CD4-positive, CD25-positive, alpha-beta regulatory T cell (primary cell): ENCODE measurements at places on chromosomes 6 and 20. TPM values are rescaled to one million over a fixed set of nuclear protein-coding genes. Genes with fewer than 3 reads are reported as not detected.

- H3K4me1 ChIP-seq, result no peaks in the 10 kb centered on the region
- DNase-seq, result no peak
- no peak overlapping the region for H3K27ac ChIP-seq
- no peaks in the 10 kb centered on the region for H3K27me3 ChIP-seq
Observed at GRCh38 chr6:142756215-142756630, 188.8 kb downstream of the HIVEP2 start.

DNA sequence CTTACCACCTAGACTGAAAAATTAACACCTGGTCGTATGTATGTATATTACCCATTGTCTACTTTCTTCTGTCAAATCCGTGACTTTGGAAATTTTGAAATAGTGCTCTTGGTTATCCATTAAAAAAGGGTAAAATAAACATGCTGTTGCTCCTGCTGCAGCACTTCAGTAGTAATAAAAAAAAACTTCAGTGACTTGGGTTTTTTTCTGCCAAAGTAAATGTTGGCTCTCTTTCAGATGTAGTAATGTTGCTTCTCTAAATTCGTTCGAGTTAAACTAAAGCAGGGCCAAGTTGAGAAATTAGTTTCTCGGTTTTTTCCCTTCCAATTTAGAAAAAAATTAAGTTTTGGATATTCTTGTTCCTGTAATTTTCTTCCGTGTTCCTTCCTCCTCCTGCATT, 34.2 kb downstream of the JARID2 start:
- DNase-seq, result no peak
- no peaks in the 10 kb centered on the region for H3K27me3 ChIP-seq
- no peaks in the 10 kb centered on the region for H3K36me3 ChIP-seq
- H3K4me3 ChIP-seq, result no peak overlapping the region
- peaks cover 9% of the 10 kb centered on the region for H3K4me1 ChIP-seq
- H3K27ac ChIP-seq, result no peak overlapping the region

DNA sequence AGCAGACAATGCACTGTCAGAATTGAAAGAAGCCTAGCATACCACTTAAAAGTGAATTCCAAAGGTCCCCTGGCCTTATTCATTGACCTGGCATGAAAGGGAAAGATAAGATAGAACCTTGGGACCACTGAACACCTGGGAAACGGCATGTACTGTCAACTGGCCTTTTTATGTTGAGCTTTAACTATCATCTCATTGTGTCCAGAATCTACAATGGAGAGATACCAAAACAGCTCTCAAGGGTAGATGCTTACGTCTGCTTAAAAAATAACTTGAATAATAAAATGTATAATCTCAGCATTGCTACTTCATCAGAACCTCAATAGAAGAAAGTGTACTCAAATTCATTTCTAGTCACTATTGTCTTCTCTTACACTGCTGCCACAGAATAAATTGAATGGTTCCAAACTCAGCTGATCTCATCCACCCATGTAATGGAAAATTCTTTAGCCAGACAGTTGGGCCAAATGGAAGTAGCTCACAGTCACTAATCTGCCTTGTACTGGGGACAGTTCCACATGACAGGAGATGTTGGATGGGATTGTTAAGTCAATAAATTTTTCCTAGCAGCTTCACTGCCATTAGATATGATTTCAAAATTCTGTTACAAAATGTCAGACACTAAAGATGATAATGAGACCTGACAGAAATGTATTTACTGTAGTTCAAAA, 93.8 kb downstream of the MLIP start:
- no peak overlapping the region for H3K4me3 ChIP-seq
- H3K36me3 ChIP-seq, result no peaks in the 10 kb centered on the region
- H3K4me1 ChIP-seq, result no peaks in the 10 kb centered on the region
- H3K27me3 ChIP-seq, result no peaks in the 10 kb centered on the region
- H3K27ac ChIP-seq, result no peak overlapping the region

DNA sequence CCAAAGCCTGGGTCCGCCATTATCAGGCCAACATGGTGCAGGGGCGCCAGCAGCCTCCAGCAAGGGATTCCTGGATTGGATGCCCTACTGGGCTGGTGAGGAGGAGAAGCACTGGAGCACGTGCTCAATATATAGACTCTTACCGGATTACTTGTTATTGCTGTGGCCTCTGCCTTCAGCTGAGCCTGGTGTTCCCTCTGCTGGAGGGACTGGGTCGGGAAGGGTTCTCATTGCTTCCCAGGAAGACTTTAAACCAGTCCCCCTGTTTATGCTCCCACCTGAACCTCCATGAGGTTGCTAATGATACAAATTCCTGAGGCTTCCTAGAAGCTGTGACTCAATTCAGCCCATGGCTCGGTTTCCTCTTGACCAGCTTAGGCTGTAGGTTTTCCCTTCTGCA, 186.7 kb upstream of the ARID1B start:
- H3K4me1 ChIP-seq, result no peaks in the 10 kb centered on the region
- no peak overlapping the region for H3K4me3 ChIP-seq
- no peak for DNase-seq

Gene CRIP3
- total RNA-seq, result 3.8 TPM

DNA sequence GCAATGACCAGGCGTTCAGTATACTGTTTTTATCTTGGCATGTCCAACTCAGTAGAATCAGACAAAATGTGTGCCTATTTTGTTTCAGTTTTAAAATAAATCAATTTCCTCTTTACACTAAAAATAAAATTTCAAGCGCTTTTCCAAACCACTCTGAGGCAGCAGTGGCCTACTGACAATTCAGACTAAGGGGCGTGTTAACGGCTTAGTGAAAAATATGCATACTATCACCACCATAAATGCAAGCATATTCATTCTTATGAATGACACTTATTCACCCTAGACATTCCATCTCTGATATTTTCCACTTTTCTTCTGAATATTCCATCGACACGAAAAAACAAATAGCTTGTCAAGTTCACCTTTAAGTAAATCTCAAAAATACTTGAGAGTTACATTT, 7.5 kb downstream of the TBX18 start:
- no peak for DNase-seq
- no peaks in the 10 kb centered on the region for H3K36me3 ChIP-seq
- H3K4me3 ChIP-seq, result no peak overlapping the region
- no peak overlapping the region for H3K27ac ChIP-seq
- no peaks in the 10 kb centered on the region for H3K4me1 ChIP-seq
- H3K27me3 ChIP-seq, result peaks cover 4% of the 10 kb centered on the region

Gene HEBP2
- total RNA-seq, result 57.5 TPM

- no peaks in the 10 kb centered on the region for H3K36me3 ChIP-seq
- H3K27ac ChIP-seq, result no peak overlapping the region
- H3K4me1 ChIP-seq, result no peaks in the 10 kb centered on the region
- no peak overlapping the region for H3K4me3 ChIP-seq
- peaks cover 8% of the 10 kb centered on the region for H3K27me3 ChIP-seq
Observed at GRCh38 chr6:4533576-4533975, 242.6 kb upstream of the CDYL start.
